ENCODE measurements at places on chromosomes 5 and 9.

- no peak for DNase-seq
These were observed 8.8 kb upstream of the RASGRF2 start for GRCh38 chr5:80951366-80951765.

DNA sequence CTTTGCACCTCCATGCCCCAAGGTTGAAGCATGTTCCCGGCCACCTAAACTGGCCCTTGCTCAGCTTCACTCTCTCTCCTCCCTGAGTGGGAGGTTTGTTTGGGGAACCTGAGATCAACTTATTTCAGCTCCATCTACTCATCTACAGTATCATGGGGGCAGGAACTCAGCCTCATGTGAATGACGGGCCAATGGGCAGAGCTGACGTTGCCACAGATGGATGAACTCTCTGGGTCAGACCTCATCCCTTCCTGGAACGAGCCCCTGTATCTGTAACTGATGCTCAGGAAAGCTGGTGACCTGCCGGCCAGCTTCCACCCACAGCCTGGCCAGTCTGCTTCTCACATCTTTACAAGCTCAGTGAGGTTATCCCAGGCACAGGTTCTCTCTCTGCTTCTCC, 369.6 kb downstream of the IRX2 start:
- no peak for DNase-seq

DNA sequence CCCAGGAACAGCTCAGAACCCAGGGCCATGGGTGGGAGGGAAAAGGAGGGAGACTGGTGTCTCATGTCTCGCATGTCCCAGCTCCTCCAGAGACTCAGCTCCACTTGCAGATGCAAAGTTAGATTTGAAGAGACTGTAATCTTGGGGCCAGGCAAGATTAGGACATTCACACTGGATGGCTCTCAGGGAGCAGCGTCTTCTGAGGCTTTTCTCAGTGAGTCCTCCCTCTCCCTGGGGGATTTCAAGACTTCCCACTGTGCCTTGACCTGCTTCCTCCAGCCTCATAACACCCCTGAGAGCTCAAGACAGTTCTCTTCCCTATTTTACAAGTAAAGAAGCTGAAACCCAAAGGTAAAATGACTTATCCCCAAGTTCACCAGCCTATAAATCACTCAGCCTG, 10.5 kb upstream of the TCOF1 start:
- DNase-seq, result no peak

DNA sequence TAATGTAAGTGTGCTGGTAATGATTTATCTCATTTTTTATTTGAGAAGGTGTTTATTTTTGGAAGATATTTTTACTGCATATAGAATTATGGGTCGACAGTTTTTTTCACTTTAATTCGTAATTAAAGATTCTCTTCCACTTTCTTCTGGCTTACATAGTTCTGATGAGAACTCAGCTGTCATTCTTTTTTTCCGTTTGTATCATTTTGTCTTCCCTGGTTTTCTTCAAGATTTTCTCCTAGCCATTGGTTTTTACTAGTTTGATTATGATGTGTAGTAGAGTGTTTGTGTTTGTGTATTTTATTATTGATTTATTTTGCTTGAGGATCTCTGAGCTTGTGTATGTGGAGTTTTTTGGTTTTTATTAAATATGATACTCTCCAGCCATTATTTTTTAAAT, 21.7 kb downstream of the SLF1 start:
- no peak for DNase-seq

DNA sequence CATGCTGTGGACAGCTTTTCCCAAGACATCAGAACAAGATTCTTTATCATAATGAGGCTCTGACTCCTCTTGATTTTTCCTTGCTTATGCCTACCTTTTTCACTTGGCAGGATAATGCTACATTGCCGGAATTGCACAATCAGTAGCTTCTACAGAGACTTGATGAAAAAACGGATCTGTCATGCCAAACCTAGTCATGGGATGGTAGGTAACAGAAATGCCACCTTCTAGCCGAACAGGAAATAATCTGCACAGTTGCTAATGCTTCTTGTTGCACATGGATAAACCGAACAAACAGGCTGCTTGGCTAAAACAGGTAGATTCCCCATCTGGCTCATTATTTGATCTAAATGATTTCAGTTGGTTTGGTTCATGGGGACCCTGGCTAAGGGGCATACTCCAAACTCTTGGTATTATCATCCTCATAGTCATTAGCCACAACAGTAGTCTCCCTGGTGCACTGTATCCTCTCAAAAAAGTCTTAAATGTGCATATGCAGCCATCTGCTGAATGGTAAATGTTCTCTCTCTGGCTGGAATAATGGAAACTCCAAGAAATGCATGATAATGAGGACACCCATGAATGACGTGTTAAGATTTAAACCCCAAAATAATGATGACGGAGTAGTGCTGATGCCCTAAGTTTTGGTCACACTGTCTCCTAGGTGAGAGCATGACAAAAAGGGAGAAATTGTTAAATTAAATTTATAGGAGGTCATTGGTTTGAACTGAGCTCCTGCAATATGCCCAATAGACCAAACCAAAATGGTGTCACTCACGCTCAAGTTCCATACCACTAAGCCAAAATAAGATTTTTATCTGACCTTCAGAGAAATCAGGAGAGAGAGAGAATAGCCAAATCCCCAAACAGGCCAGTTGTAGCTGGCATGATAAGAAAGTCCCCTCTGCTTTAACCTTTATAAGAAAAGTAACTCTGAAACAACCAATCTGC, 47.0 kb downstream of the RAPGEF1 start:
- DNase-seq, result no peak

GRCh38 chr5:32955814-32956213, 244.7 kb downstream of the NPR3 start:
- no peak for DNase-seq

DNA sequence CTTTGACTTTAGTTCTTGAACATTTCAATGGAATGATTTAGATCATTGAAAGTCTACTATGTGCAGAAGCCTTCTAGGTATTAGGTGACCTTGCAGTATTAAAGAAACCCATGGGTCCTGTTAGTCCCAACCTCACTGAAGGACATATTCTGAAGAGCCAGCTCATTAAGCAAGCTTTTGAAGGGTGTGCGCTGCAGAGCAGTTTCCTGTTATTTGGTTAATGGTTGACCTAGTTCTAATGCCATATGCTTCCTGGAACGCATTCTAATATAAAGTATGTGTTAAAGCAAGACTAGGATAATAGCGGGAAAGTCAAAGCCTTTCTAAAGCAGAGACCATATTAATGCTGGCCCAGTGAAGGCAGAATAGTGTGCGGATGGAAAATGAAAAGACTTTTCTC, 20.1 kb downstream of the ZNF462 start:
- DNase-seq, result no peak

DNA sequence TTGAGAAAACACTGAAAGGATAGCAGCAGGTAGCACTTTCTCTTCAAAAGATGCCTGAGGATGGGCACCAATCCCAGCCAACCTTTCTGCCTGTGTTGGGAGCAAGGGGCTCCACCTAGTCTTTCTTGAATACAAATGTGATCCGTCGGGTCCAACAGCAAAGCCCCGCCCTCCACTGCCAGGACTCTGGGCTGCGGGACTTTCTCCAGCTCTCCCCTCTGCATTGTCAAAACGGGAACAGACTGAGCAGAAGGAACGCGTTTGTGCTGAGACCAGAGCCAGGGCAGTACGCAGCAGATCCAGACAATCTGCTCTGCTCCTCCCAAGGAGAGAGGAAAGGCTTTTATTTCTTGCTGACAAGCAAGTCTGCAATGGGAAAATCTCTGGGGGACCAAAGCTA, 139.7 kb downstream of the SEC61B start:
- no peak for DNase-seq

- DNase-seq, result no peak
These were observed 47.5 kb downstream of the SAXO1 start for GRCh38 chr9:18985464-18985951.

GRCh38 chr5:112857866-112858265, 3.2 kb upstream of the SRP19 start:
- DNase-seq, result no peak

DNA sequence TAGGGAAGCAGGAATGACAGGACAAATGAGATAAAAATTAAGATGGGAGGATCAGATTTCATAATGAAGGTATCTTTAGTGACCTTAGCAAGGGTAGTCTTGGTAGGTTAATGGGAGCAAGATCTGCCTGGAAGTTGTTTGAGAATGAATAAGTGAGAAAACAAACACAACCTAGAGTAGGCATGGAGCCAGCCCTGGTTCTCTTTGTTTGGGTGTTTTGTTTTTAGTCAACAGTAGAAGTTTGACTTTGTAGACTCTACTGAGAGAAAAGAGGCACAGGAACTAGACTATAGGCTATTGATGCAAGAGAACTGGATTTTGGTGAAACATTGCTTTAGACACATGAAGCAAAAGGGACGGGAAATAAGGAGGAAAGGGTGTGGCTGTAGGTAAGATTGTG, 40.3 kb downstream of the KCNN2 start:
- no peak for DNase-seq

- no peak for DNase-seq
These were observed 5.0 kb downstream of the RELL2 start for GRCh38 chr5:141641634-141642267.

- no peak for DNase-seq
These were observed 20.0 kb upstream of the GDNF start for GRCh38 chr5:37859805-37860204.

- peak; percentile 51 for DNase-seq
These were observed 25.8 kb upstream of the FRRS1L start for GRCh38 chr9:109192732-109193361.

GRCh38 chr9:2158111-2158610, 143.0 kb downstream of the SMARCA2 start:
- DNase-seq, result peak; percentile 10

DNA sequence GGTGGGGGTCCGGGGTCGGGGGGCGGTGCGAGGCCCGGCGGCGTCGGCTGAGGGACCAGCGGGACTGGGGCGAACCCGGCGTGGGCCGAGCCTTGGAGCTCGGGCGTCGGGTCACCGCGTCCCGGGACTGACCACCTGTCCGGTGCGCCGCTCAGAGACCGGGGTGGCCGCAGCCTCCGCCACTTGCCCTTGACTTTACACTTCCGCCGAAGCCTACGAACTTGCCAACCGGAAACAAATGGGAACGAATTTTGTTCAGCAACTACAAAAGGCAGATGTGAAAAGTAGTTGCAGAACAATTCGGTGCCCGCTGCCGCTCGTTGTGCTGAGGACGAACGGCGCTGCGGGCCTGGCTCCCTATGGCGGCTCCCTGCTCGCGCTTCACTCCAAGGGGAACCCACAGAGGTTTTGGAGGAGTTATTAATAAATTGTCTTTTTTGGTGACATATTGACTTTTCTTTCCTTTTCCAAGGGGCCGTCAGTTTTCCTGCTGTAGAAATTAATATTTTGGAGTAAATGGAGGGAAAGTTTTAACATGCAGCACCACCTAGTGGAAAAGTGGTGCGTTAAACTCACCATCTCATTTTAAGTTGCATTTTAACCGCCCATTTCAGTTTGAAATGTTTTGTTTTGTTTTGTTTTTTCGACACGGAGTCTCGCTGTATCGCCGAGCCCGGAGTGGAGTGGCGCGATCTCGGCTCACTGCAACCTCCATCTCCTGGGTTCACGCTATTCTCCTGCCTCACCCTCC, 490 bp downstream of the PCBD2 start:
- DNase-seq, result peak; percentile 36

GRCh38 chr9:78860801-78861475, 564.0 kb downstream of the PSAT1 start:
- no peak for DNase-seq

DNA sequence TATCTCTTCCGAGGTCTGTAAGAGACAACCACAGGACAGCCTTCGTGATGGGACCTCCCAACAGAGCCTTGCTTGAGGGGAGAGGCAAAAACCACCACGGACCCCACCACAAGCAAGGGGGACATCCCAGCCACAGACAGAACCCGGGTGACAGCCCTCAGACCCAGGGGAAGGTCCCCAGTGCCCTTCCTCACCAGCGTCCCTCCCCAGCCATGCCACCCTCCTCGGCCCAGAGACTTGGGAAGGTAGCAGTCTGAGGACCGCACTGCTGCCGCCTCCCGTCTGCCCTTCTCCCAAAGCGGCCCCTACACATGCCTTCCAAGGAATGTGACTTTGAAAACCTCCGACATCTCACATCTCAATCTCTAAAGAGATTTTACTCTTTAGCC, 13.4 kb downstream of the IPPK start:
- no peak for DNase-seq

DNA sequence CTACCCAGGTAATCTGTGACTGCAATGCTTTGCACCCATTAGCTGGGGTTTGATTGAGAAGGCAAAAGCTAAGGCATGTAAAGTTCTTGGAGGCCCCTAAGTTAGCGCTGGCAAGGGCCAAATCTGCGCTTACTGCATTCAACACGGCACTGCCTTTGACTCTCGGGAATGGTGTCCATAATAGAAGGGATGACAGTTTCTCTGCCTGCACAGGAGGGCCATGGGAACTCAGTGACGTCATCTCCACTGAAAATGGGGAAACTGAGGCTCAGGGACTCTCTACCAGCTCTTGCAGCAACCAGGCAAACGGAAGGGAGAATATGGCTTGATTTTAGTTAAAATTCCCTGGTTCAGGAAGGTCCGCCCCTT, 487 bp downstream of the SPATA24 start:
- no peak for DNase-seq

GRCh38 chr5:117488976-117489500, 914.4 kb upstream of the SEMA6A start:
- no peak for DNase-seq

DNA sequence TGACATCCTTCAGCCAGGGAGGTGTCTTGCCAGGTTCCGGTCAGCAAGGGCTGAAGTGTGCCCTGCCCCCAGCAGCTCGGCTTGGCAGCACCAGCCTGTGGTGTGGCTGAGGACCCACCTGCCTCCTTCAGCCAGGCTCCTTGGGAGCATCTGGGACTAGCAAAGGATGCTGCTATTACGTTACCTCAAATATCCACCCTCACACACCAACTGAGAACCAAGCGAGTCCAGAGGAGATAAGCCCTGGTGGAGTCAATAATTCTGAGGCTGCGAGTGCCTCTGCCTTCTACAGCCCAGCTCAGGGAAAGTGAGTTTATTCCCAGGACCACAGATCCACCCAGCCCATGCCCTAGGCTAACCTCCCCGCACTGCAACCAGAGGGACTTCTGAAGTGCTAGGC, 57.1 kb upstream of the FSTL4 start:
- DNase-seq, result no peak

- DNase-seq, result no peak
These were observed 177.3 kb downstream of the RAB3C start for GRCh38 chr5:58760222-58760621.

DNA sequence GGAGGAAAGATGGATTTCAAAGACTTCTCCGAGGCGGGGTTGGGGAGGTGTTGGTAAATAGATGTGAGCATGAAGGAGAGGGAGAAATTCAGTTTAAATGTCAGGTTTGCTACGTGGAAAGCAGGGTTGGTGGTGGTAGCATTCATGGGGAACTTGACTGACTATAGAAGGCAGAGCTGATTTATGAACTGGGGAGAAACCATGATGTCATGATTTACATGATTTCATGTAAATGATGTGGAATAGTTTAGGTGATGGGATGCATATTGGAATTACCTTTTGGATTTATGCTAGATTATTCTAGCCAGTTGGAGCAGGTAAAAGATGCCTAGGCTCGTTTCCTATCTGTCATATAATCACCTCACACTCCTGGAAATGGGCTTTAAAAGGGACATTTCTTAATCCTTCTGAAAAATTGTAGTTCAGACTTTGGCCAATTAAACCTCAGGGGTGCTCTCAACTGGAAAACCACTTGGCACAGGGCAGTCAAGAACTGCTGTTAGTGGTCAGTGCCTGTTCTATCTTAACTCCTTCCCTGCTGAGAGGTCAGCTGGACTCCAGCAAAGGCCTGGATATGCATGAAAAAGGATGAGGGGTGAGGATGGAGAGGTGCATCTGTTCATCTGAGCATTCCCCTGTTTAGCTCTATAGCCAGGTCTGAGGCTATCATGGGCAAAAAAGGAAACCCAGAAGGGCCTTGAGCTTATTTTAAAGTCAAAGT, 50.1 kb upstream of the BASP1 start:
- DNase-seq, result no peak

GRCh38 chr5:80659106-80659505, 4.3 kb upstream of the DHFR start:
- no peak for DNase-seq
